ENCODE measurements at places on chromosomes 6 and 20. TPM values are rescaled to one million over a fixed set of nuclear protein-coding genes. Genes with fewer than 3 reads are reported as not detected.
A peak's percentile ranks its signal among the peaks of the same experiment; 100 is the strongest.

DNA sequence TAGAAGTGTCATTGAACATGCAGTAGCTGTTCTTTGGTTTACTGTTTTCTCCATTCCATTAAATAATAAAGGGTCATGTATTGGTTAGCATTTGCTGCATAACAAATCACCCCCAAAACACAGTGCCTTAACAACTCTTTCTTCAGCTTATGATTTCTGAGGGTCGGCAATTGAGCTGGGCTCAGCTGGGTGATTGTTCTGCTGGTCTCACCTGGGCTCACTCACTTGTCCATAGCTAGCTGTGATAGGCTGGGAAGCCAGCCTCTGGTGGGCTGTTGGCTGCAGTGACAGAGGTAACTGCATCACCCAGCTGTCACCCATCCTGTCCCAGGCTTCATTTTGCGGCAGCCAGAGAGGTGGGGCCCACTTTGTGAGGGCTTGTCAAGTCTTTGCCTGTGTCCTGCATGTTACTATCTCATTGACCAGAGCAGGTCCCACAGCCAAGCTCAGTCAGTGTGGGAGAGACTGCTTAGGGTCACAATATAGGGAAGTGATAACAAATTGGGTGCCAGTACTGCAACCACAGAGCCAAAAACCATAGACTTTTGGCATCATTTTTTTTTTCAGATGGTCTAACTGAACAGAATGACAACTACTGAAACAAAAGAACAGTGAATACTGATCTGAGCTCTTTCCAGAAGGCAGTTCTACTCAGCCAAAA, 76.9 kb downstream of the SYNDIG1 start:
- DNase-seq: no peak

DNA sequence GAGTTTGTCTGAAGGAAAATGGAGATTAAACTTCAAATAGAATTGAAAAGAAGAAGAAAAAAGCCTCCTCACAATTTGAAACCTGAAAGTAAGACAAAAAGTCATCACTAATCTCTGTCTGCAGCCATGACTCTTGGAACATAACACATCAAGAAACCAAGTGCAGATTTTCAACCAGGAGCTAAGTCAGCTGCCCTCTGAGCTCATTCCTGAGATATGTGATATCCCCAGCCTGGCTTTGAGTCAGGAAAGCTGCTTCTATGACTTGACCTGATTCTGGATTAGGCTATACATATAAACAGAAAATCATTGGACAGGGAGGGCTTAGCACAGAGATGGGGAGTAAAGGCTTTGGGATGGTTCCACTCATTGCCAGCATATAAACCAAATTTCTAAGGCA, 891.4 kb downstream of the TFAP2A start:
- peak; percentile 78 for DNase-seq

GRCh38 chr6:28000351-28001045, 43.5 kb downstream of the OR2B6 start:
- DNase-seq: no peak

GRCh38 chr6:150276168-150276936, 92.5 kb upstream of the IYD start:
- DNase-seq: no peak

GRCh38 chr6:145548933-145549648, 186.2 kb downstream of the EPM2A start:
- DNase-seq: no peak

Gene SMLR1
- total RNA-seq: not detected

Gene SPATS1
- not detected for total RNA-seq

Gene CDH26
- 0.29 TPM for total RNA-seq

Data from kidney epithelial cell (primary cell).